K562 (cell line): ENCODE measurements at places on chromosomes 11 and 22. TPM values are rescaled to one million over a fixed set of nuclear protein-coding genes. Genes with fewer than 3 reads are reported as not detected.

- no peak for DNase-seq
These were observed at the start of gene POU2AF1 for GRCh38 chr11:111378861-111379601. Gene POU2AF1 (minus strand): TSS chr11:111379275. CDS start chr11:111379177, 98 bp downstream.

DNA sequence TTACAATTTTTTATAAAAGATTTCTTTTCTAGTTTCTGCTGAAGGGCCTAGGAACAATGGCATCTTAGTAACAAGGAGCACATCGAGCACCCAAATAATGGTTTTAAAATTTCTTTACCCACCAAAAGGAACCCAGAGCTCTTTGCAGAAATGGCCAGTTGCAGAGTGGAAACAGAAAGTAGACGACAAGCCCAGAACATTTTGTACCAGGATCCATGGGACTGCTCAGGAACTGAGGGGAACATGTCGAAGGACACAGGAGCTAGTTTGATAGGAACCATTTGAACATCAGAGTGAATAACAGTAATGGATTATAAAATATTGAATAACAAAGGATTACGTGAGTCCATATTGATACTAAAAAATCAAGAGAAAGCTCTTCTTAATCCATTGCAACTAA is 17.3 kb downstream of the PANX1 start:
- no peak for DNase-seq

Gene NXPE1
- total RNA-seq = 0.45 TPM in 1 of 2 replicates, not detected in the other

GRCh38 chr11:123755344-123755743 is 1.0 kb upstream of the OR6X1 start:
- DNase-seq = no peak

DNA sequence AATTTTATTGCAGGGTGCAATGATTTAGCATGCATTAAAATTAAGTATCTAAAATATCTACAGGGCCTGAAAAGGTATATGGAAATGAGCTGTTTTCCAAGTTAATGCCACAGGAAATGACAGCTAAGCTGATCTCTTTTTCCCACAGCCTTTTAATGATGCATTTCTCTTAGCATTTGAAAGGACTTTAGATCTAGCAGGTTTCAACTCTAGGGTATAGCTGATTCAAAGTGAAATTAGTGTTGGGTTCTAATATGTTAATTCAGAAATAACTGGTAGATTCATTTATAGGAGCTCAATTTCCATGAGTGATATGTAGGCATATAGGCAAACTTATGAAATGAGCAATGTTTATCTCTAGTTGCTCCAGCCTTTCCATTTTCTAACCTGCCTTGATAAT is 274.2 kb downstream of the CASP12 start:
- DNase-seq = no peak

DNA sequence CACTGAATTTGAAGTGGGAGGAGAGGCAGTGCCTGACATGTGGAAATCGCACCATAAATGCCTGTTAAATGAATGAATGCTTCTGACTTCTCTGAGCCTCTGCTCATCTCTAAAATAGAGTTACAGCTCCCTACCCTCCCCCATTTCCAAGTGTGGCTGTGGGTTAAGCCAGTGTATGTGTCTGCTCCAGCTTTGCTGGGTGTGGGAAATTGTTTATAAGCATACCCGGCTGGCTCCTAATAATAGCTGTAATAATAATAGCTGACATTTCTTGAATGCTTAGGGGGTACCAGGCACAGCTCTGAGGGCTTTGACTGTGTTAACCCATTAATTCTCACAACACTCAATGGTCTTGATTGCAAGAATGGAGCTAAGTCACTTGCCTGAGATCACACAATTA is 7.0 kb upstream of the FCHSD2 start:
- no peak for DNase-seq

Gene CLMP
- 0.02 and 0.49 TPM in 2 replicates for total RNA-seq

Gene GLB1L2
- total RNA-seq = 15.4 and 16.8 TPM in 2 replicates

Gene MRGPRF
- 0.07 TPM in 1 of 2 replicates, not detected in the other for total RNA-seq

DNA sequence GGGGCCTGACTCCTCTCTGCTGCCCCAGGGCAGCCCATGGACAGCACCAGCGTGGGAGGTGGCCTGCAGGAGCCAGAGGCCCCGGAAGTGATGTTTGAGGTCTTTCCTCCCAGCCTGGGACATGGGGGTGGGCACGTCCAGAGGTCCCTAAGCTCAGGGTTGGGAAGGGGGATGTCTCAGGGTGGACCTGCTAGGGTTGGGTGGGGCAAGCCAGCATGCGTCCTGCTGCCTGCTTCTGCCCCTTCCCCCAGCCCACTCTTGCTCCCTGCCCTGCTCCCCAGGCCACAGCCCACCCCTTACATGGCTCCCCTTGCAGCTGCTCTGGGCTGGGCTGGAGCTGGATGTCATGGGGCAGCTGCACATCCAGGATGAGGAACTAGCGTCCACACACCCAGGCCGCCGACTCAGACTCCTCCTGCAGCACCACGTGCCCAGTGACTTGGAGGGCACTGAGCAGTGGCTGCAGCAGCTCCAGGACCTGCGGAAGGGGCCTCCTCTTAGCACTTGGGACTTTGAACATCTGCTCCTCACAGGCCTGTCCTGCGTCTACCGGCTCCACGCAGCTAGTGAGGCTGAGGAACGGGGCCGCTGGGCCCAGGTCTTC is 1.3 kb downstream of the FAM180B start:
- DNase-seq = no peak
